NCI-H187 treated with DMSO at 0.1 percent for 48 hours (cell line): ENCODE measurements at places on chromosomes 3 and 15.

DNA sequence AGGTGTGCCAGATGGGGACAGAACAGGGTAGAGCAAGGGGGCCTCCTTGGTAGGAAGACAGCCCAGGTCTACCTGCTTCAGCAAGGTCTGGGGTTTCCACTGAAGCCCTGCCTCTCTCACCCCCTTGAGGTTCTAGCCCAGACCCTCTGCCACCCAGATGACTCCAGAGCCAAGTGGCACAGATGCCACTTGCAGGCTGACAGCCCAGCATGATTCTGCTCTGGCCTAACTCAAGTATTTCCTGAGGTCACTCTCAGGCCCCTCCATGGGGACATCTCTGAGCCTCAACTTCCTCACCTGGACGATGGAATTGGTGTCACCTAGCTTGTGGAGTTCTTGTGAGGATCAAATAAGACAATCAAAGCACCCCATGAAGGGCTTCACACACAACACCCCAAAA, 23.9 kb downstream of the PLXNB1 start:
- DNase-seq, result no peak

DNA sequence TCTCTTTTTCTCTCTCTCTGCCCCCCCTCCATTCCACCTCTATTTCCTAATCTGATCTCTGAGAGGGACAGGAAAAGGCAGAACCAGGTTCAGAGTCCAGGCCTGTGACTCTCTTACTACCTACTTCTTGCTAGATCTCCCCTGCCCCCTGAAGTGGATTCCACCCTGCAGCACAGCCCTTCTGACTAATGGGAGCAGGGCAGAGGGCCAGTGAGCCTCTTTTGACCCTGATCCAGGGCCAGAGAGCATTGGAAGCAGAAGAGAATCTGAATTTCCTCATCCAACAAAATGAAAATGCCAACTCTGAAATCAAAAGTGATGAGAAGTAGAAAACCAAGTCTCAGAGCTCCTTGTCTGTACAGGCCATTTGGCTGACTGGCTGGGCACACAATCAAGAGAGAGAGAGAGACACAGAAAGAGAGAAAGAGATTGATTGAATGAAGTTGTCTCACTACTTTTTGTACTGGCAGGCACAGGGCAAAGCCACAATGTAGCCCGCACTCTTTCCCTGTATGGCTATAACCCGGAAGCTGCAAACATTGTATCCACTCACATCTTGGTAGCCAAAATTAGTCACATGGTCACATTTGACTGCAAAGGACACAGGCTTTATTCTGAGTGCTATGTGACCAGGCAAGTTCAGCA, 31.6 kb upstream of the GLCE start:
- DNase-seq, result no peak

GRCh38 chr3:107523539-107524325, 970 bp downstream of the BBX start:
- DNase-seq, result no peak

DNA sequence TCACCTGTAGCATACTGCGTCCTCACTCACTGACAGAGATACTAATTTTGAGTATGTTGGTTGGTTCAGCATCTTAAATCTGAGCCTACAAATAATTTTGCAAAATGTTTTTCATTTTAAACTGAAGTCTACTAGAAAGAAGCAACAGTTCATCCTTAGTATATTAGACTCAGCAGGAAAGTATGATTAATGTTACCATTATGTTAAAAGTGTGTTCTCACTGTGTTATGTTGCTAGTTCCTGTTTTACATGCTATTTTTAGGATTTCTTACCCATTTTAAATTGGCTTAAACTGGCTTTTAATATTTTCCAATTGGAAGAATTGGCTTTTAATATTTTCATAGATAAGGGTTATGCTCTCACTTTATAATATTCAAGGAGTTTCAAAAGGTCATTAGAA, 25.7 kb downstream of the ACKR4 start:
- no peak for DNase-seq
